Aortic smooth muscle cell (primary cell): ENCODE measurements at places on chromosomes 6 and 20. TPM values are rescaled to one million over a fixed set of nuclear protein-coding genes. Genes with fewer than 3 reads are reported as not detected.

The C6orf132 gene
- 0.13 and 0.31 TPM in 2 replicates for total RNA-seq

The MYLK4 gene
- total RNA-seq = 0.53 and 0.87 TPM in 2 replicates

The HLA-DRA gene
- 0.53 TPM in 1 of 2 replicates, not detected in the other for total RNA-seq

The SIGLEC1 gene
- total RNA-seq = not detected in 2 replicates

The DZANK1 gene
- total RNA-seq = 0.92 and 1.2 TPM in 2 replicates

The PTCHD4 gene
- total RNA-seq = 0.62 and 1.2 TPM in 2 replicates
